ENCODE measurements at places on chromosomes 12 and 14.

- DNase-seq = no peak
Measured at GRCh38 chr14:53849549-53849948, 107.1 kb downstream of the BMP4 start.

DNA sequence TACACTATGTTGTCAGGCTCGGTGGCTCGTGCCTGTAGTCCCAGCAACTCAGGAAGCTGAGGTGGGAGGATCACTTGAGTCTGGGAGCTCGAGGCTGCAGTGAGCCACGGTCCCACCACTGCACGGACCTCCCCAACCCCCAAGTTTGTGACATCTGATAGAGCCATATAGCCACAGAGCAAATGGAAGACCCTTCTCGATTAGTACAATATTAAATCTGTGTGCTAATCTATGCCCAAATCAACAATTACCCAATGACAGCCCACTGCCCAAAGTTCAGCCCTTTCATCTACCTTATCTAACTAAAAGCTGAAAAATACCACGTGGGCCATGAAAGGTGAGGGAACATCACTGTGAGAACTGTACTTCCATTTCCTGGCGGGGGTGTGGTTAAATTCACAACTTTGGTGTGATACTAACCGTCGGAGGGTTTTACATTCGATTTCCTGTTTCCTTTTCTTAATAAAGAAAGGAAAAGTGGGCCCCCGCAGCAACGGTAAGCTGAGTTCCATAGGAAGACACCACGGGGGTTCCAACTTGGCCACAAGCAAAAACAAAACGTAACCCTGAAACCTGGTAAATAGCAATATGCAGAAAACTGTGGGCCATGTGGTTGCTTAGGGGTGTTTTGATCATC, 31.2 kb upstream of the FOS start:
- DNase-seq = no peak

GRCh38 chr12:117090388-117090787, 8.8 kb downstream of the TESC start:
- DNase-seq = no peak

- DNase-seq = no peak
Measured at GRCh38 chr12:81465191-81465590, 294.0 kb downstream of the PPFIA2 start.

DNA sequence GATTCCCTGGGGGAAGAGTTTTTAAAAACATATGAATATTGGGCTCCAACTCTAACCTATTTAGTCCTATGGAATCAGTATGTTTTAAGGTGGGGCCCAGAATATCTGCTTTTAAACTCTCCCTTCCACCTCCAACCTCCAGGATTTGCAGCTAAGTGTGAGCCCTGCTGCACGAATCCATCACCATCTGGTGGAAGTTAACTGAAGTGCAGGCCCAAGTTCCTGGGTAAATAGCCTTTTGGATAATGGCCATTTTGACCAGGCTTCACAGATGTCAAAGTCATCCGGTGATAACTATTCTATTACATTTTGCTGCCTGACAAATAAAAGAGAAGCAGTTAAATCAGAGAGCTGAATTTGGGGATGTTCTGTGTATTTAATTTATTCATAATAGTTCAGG, 58.1 kb upstream of the RMST start:
- DNase-seq = peak; percentile 71

DNA sequence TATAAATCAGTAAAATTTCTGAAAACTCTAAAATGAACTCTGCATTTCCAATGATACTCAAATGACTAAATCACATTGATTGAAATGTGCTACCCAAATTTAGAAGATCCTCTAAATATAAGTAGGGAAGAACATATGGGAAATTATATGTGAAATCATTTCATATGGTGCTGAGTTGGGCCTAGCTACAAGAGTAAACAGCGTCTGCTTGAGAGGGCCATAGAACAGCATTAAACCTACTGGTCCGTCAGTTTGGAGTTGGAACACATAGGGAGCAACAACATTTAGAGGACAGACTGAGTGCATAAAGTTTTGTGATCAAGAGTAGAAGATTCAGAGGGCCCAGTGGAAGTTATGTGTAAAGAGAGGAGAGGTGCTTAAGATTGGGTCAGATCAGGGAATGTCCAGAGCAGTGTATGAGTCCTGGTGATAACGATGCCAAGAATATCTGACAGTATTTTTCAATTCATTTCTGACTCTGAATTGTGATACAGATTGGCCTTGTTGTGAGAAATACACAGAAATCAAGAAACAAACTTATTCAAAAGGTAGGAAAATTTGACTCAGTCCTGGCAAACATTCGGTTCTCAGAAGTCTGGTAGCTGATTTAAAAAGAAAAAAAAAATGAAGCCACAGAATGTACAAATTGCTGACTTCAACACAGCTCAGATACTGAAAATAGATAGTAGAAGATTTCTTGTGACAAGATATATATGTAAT, 362.2 kb downstream of the CCDC91 start:
- DNase-seq = no peak

GRCh38 chr12:49962861-49963765, 1.4 kb downstream of the AQP5 start:
- no peak for DNase-seq

DNA sequence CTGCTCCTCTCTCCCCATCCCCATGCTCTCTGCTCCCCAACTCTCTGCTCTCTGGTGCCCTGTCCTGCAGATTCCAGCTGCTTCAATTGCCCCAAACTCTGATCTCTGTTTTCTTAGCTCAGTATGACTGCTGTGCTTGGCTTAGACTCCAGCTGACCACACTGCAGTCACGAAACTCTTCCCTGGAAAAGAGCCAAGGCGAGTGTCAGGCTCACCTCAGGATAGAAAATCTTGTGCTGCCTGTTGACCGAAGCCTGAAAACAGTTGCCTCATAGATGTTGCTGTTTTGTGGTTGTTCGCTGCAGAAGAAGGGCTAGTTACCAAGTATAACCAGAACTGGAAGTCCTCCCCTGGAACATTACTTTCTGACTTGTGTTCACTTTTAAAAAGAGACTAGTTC, 6.7 kb upstream of the STON2 start:
- no peak for DNase-seq

DNA sequence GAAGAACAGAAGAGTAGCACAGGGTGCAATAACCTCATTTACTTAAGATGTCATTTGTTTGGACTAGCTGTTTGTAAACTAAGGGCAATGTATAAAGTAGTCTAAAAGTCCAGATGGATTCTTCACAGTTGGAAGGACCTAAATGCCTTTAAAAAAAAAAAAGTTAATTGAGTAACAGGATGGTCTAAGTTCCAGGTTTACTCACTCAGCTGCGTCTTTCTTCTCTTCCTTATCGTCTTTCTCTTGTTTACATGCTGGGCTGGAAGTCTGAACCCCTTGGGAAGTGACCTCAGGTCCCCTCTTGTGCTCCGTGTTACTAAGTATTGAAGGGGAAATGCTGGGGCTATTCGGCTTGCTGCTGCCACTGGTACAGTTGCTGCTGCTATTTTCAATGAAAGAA, 82.5 kb downstream of the SH2B3 start:
- DNase-seq = no peak

GRCh38 chr14:73943083-73943482, 6.8 kb downstream of the FAM161B start:
- no peak for DNase-seq

DNA sequence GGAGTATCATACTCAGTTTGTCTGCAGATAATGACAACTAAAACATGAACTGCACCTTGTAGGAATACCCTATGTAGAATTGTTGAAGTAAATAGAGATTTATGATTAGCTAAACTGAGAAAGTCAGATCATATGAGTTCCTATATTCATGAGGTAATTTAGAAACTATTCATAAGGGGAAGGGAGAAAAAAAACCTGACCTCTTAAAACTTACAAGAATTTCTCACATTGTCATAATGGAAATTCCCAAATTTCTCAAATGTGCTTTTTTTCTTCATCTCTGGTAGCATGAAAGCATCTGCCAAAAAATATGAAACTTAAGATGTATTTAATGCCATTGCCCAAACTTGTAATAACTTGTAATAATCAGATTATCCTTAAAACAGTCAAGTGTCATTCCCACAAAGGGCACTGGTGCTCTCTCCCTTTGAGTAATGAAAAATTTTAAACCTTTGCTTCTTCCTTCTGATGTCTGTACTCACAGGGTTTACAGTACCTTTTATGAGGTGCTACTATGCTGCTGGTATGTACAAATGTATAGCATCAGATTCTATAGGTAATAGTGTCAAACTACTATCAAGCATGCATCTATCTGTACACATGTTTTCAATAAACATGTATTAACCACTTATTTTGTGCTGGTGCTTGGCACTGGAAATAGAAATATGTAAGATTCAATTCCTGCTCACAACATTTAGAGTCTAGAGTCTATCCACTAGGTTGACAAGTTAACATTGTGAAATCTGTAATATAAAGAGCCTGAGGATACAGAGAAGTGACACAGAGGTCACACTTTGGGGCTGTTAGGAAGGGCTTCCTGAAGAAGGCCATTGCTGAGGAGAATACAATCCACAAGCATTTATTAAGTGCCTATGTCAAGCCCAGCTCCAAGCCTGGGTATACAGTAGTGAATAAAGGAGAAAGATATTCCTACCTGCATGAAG, 17.4 kb upstream of the DRAM1 start:
- no peak for DNase-seq

GRCh38 chr12:42607584-42608058, 18.1 kb upstream of the PRICKLE1 start:
- no peak for DNase-seq

GRCh38 chr14:54567639-54568561, 972 bp downstream of the SAMD4A start:
- DNase-seq = no peak

DNA sequence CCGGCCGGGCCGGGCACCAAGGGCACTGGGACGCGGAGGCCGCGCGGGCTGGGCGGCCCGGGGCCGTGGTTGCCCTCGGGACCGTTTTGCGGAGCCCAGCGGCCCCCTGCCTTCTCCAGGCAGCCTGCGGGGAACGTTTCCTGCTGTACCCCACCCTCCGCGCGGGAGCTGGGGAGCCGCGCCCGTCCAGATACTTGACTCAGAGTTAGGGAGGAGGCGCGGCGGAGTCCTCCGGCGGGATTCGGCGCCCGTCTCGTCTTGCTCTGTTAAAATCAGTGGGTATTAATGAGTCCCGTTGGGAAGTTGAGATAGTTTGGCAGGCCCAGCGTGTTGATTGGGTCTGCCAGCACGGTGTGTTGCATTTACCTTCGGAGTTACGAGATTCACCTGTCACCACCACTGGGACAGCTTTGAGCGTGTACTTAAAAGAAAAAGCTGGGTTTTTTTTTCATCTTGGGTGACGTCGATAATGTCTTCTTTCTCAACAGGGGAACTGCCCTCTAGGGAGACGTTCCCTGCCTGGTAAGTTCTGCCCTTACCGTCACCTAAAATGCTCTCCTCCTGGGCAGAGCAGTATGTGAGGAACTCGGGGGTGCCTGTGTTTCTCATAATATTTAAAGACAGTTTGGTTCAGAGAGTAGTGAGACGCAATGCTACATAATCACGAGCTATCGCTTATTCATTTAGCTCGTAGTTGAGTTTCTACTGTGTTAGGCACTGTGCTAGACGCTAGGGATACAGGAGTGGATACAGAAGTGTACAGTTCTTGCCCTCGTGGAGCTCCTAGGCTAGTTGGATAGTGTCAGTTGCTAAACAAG, 596 bp downstream of the DLST start:
- DNase-seq = no peak

DNA sequence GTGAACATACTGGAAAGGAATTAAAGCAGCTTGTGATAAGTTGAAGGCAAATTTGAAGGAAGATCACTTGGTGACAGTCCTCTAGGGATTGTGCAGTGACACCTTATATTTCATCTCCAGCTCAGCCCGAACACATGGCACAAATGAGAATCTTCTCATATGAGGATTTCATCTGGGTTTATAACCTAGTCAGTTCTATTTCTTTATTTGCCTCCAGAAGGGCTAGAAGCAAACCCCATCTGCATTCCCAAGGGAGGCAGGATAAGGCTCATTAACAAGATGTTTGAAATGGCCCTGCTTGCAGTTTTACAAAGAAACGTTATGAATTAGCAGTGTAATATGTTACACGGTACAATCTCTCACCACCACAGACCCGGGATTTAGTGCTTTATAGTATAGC, 90.7 kb upstream of the KRR1 start:
- DNase-seq = no peak

DNA sequence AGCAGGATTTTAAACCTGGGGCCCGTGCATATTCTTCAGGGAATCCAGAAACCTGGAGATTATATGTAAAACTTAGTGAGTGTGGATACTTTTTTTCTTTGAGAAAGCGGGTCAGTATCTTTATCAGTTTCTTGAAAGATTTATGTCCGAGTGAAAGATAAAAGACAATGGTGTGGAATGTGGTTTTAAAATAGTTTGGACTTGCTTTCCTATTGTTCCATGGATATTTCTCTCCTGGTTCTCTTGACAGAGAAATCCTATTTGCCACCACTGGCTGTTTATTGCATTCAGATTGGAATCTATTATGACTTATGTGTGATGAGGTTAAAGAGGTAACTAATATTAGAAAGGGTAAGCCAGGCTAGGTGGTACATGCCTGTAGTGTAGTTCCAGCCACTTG, 27.4 kb downstream of the KTN1 start:
- no peak for DNase-seq

DNA sequence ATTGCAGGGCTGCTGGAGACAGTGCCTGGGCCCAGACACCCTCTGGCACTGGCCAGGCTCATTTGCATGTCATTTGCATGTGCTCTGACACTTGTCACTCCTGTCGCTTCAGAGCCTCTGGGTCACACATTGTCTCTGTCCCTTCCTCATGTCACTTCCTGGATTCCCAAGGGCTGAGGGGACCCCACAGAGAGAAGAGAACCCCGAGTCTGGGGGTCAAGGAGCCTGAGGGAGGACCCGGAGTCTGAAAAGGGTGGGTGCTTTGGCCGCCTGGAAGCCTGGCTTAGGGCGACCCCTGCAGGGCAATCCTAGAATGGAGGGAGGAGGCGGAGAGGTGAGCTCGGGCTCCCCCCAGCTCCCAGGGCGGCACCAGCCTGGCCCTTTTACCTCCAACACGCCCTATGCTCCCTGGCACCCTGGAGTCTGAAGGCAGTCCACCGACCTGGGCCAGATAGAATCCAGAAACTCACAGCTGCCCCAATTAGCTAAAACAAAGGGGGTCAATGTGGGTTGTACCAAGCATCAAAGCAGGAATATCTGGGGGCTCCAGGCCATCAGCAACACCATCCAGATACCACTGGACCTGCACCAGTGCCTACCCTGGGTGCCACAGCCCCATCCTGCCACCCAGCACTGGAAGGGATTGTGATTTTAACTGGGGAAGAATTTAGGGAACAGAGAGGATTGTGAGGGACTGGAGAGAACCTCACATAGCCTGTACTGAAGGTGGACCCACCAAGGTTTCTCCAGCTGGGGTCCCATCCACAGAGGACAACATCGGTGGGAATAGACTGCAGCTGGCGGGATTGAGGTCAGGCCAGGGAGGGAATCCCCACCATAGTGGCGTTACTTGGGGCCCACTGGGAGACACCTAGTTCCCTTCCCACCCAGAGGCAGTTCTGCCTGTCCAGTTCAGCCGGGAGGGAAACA, 21.8 kb upstream of the KRT78 start:
- DNase-seq = no peak
